ENCODE measurements at places on chromosomes 13 and 19.
A peak's percentile ranks its signal among the peaks of the same experiment; 100 is the strongest.

- DNase-seq: no peak
Observed at GRCh38 chr19:29587059-29587458, 19.0 kb upstream of the POP4 start.

- peak; percentile 59 for DNase-seq
Observed at GRCh38 chr13:73018336-73018735, 40.5 kb upstream of the KLF5 start.

- no peak for DNase-seq
Observed at GRCh38 chr13:46192412-46192811, 10.4 kb upstream of the LCP1 start.

DNA sequence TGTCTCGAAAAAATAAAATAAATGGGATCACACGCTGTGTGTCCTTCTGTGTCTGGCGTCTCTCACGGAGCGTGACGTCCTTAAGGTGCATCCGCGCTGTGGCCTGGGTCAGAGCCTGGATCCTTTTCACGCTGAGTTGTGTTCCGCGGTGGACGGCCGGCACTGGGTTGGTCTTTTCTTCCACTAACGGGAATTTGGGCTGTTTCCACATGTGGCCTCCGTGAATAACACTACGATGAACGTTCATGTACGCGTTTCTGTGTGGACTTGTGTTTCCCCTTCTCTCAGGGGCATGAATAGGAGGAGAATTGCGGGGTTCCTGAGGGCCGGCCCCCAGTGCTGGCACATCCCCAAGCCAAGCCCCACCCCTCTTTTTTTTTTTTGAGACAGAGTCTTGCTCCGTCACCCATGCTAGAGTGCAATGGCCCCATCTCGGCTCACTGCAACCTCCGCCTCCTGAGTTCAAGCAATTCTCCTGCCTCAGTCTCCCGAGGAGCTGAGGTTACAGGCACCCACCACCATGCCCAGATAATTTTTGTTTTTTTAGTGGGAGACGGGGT, 6.2 kb upstream of the PTBP1 start:
- DNase-seq: no peak

DNA sequence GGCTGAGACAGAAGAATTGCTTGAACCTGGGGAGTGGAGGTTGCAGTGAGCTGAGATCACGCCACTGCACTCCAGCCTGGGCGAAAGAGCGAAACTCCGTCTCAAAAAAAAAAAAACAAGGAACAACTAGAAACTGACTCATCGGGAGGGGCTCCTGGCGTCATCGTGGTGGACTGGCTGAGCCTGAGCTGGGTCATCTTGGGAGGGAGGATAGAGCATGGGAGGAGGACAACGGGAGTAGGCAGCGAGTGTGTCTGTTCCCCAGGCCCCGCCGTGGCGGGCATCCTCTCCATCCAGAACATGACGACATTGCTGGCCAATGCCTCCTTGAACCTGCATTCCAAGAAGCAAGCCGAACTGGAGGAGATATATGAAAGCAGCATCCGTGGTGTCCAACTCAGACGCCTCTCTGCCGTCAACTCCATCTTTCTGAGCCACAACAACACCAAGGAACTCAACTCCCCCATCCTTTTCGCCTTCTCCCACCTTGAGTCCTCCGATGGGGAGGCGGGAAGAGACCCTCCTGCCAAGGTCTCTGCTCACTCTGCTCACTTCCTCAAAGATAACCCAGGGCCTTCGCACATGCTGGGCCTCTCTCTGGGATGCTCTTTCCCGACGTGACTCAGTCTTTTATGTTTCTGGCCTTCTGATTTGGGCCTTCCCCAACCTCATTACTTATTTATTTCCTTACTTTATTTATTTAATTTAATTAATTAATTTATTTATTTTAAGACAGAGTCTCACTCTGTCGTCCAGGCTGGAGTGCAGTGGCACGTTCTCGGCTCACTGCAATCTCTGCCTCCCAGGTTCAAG, 16.6 kb downstream of the DDX39A start:
- peak; percentile 86 for DNase-seq

Data from fibroblast of skin of back (primary cell).